Right ventricle myocardium superior (tissue), 1 donor: ENCODE measurements at places on chromosomes 16 and 17. TPM values are rescaled to one million over a fixed set of nuclear protein-coding genes. Genes with fewer than 3 reads are reported as not detected.
A peak's percentile ranks its signal among the peaks of the same experiment; 100 is the strongest.

GRCh38 chr16:75288181-75288580, 36.8 kb upstream of the BCAR1 start:
- DNase-seq, result no peak

- DNase-seq, result no peak
Measured at GRCh38 chr16:70267516-70267915, 15.8 kb upstream of the EXOSC6 start.

- peak; percentile 66 for DNase-seq
Measured at GRCh38 chr16:4339909-4340308, 11.2 kb downstream of the PAM16 start.

- DNase-seq, result no peak
Measured at GRCh38 chr17:41814195-41814594, 1.4 kb downstream of the FKBP10 start.

DNA sequence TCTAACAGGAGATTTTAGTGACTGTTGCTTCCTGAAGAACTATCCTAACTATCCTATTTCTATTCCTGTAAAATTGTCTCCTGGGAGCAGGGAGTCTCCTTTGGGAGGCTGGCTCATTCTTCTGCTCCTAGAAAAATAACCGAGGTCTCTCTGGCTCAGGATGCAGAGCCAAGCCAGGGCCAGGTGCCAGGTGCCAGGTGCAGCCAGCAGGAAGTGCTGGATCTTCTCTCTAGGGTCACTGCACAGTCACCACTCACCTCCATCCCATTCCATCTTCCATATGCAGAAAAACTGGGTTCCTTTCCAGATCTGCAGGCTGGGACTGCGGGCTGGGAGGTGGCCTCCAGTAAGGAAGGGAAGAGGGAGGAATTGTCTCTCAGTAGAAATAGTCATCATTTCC, 3.8 kb upstream of the TMC7 start:
- DNase-seq, result no peak

GRCh38 chr17:45311760-45312476, 4.9 kb downstream of the MAP3K14 start:
- DNase-seq, result peak; percentile 77

DNA sequence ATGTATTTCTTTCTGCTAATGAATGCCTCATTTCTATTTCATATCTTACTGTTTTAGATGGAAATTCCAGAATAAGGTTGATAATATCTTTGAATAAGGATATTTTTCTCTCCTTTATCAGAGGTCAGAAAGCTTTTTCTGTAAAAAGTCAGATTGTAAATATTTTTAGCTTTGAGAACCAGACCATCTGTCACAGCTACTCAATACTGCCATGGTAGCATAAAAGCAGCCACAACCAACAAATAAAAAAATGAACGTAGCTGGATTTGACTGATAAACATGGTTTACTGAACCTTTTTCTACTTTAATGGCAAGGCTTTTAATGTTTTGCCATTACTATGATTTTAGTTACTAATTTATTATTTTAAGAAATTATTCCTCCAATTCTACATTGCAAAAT, 217.4 kb upstream of the COX10 start:
- DNase-seq, result no peak

GRCh38 chr17:62822080-62822904, 14.2 kb upstream of the MARCHF10 start:
- no peak for DNase-seq

DNA sequence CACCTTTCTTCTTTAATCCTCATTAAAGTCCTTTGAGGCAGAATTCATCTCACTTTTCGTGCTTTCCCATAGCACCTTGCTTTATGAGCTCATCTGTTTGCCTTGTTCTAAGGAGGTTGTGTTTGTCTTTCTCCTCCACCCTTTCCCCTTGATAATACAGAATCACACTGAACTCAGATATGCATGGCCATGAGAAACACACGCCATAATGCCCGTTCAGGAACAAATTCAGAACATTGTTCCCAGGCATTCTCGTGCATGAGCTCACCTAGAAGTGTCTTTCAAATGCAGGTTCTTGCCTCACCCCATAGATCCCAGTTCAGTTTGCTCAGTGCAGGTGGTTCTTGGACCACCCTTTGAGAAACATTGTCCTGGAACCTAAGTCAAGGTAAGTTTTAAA, 71.1 kb downstream of the TMEM114 start:
- no peak for DNase-seq

HAS3 gene
- 0.19 TPM for total RNA-seq

DNA sequence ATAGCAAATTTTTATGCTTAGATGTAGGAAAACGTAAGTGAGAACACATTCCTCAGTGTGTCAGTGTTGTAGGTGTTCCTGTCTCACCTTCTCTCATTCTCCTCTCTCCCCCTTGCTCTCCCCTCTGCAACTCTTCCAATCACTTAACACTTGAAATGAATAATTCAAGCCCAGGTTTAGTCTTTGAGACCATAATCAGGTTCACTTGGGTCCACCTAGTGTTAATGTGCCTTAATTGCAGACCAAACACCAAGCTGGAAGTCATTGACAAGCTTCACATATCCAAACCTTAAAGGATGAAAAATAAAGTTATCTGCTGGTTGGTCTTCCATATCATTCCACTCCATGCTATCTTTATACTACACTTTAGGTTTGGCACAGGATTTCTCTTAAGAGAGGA, 37.0 kb downstream of the STXBP4 start:
- DNase-seq, result no peak

ARL6IP1 gene
- 21.0 TPM for total RNA-seq

DNA sequence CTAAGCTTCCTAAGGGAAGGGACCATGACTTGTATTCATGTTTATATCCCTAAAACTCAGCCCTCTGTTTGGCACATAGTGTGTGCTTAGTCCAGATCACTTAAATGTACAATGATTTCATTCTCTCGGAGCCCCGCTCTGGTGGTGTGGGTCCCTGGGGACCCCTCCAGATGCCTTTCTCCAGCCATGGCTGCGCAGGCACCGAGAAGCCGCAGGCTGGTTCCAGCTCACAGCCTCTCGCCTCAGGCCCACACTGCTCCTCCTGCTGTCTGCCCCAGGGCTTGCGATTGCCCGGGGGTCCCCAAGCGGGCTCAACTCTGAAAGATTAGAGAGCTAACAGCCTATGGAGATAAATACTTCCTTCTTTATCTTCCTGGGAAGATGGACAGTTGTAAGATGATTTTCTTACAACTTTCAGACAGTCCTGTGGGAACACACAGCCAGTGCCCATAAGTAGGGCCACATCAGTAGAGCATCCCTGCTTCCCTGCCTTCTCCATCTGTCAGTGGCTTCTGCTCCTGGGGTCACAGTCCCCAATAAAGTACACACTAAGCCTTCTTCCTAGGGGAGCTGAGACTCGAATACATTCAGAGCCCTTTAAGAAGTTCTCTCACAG, 66.2 kb downstream of the CENPV start:
- DNase-seq, result no peak

- DNase-seq, result no peak
Measured at GRCh38 chr16:76386784-76387183, 109.6 kb downstream of the CNTNAP4 start.

ELMO3 gene
- total RNA-seq, result 0.54 TPM

DNA sequence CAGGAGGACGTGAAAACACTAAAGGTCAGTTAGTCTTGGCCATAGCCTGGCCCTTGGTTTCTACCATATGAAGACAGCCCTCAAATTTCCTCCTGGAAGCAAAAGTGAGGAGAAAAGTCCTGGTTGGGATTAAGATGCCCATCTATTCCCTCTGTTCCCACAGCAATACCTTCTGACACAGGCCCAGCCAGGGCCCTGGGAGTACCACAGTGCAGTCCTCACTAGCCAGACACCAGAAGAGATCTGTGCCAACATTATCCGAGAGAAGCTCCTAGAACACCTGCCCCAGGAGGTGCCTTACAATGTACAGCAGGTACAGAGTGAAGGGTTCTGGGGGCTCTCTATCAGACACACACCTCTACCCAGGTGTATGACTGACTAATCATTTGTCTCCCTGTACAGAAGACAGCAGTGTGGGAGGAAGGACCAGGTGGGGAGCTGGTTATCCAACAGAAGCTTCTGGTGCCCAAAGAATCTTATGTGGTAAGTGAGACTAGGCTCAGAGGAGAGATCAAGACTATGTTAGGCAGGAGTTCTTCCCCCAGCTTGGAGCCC, 4.1 kb downstream of the ERAL1 start:
- DNase-seq, result no peak

DNA sequence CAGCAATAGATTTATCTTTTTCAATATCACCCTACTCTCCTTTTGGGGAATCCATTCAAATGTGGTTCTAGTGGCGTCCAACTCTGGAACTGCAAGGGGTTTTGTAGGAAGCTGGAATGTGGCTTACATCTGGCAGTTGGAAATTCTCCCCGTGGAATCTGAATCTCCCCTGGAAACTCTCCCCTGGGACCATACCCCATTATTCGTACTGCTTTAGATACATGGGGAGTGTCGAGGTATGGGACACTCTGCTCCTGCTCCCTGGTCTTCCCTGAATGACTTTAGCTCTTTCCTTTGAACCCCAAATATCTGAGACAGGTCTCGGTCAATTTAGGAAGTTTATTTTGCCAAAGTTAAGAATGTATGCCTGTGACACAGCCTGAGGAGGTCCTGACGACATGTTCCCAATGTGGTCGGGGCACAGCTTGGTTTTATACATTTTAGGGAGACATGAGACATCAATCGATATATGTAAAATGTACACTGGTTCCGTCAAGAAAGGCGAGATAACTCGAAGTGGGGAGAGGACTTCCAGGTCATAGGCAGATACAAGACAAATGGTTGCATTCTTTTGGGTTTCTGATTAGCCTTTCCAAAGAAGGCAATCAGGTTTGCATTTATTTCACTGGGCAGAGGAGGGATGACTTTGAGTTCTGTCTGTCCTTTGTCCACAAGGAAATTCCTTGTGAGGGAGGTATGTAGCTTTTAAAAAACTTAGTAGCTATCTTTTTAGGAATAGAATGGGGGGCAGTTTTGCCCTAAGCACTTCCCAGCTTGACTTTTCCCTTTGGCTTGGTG, 89.1 kb upstream of the CORO6 start:
- DNase-seq, result no peak

DNA sequence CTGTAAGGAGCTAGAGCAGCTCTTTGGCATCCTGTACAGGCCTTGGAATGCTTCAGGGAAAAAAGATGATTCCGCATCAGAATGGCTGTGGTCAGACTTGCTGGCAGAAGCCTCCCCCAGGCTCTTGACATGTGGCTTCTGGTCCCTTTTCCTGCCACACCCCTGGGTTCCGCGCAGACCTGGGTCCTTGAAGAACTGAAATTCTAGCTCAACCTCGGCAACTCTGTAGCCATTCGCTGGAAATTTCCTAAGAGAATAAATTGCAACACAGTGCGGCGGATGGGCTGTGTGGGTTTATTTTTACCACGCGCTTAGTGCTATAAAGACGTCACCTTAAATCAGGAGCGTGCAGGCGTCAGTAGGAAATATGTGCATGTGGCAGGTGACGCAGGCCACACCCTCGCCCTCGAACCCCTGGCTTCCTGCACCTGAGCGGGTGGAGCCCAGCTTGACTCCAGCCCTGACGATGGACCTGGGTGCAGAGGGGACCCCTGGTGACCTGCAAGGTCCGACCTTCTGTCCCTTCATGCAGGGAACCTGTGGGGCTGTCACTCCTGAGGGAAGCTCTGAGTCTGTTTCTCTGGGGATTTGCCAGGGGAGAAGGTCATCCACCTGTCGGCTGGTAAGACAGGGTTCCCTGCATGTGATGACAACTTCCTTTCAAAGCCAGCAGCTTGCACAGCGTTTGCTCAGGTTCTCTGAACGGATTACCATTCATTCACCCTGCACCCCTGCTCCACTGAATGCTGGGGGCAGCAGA, 46.3 kb downstream of the METRNL start:
- peak; percentile 55 for DNase-seq

- DNase-seq, result peak; percentile 78
Measured at GRCh38 chr17:74210191-74211140, 2.9 kb upstream of the TTYH2 start.

CCDC144A gene
- 1.8 TPM for total RNA-seq

GRCh38 chr17:77571155-77571981, 387.1 kb upstream of the TNRC6C start:
- DNase-seq, result no peak

- no peak for DNase-seq
Measured at GRCh38 chr17:3501344-3501743, 25.5 kb downstream of the ASPA start.

- no peak for DNase-seq
Measured at GRCh38 chr16:78461496-78462287, 362.2 kb downstream of the WWOX start.

DNA sequence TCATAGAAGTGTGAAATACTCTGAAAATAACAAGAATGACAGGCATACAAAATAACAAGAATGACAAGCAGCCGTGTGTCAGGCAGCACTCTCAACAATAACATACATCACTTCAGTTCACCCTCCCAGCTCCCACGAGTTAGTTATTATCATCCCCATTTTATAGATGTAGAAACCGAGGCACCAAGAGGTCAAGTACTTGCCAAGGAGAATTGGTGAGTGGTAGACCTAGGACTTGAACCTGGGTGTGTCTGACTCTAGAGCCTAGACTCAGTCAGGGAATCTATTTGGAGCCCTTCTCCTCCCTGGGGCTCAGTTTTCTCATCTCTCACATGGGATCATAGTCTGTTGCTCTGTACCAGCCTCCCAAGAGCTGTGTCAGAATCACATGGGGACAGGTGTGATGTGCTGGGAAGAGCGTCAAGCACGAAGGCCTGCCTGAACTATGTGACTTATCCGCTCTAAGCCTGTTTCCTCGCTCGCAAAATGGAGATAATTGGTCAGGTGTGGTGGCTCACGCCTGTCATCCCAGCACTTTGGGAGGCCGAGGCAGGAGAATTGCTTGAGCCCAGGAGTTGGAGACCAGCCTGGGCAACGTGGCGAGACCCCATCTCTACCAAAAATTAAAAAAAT, 19.4 kb upstream of the PHOSPHO1 start:
- DNase-seq, result no peak

- DNase-seq, result no peak
Measured at GRCh38 chr16:11016524-11016988, 72.2 kb downstream of the CLEC16A start.

SLC6A2 gene
- total RNA-seq, result not detected

DNA sequence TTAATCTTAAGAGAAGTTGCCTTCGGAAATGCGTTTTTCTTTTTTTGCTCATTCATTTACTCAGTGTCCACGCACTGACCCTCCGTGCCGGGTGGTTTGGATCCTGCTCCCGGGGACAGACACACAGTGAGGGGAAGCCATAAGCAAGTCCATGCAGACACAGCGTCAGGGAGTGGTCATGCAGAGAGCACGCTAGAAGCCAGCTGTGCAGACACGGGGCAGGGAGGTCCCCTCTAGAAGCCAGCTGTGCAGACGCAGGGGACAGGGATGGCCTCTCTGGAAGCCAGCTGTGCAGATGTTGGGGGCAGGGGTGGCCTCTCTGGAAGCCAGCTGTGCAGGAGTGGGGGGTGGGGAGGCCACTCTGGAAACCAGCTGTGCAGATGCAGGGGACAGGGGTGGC, 4.8 kb downstream of the GAA start:
- peak; percentile 26 for DNase-seq
